DMS79 treated with DMSO at 0.1 percent for 48 hours (cell line): ENCODE measurements at places on chromosomes 16 and 17.

- peak; percentile 59 for DNase-seq
Observed at GRCh38 chr17:54919425-54919824, 18.8 kb downstream of the TOM1L1 start.

GRCh38 chr17:46060461-46060860 is 61.4 kb downstream of the STH start:
- no peak for DNase-seq

- DNase-seq = peak; percentile 54
Observed at GRCh38 chr17:57294629-57295501, 38.5 kb downstream of the MSI2 start.

DNA sequence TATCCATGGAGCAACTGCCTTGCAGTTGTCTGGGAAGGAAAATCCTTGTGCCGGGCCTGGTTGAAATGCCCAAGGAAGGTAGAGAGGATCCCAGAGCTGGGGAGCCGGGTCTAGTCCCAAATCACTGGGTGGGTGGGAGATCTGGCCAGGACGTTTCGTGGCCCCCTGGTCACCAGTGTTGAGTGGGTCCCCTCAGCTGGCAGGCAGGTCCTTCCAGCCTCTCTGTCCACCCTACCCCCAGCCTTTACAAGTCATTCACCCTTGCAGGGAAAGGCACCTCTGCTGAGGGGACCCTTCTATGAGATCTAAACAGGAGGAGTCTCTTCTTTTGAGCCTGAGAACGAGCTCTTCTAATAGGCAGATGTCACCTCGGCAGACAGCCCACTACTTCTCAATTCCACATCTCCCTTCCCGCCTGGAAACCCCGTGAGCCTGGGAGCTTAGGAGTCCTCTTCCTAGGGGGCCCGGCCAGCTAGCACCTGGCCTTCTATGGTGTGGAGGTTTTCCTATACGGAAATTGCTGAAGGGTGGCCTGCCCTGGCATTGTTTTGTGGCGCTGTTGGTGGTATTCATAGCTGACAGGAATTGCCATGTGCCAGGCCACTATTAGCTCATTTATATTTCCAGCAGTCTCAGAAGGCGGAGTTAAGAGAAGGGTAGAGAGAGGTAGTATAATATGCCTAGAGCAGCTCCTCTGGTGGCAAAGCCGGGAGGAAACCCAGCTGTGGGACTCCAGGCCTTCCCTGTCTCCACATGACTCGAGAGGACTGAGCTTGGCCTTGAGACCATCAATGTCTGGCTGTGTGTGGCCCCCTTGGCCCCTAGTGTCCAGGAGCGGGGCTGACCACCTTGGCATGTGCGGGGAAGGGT is 13.3 kb downstream of the MPRIP start:
- DNase-seq = no peak

DNA sequence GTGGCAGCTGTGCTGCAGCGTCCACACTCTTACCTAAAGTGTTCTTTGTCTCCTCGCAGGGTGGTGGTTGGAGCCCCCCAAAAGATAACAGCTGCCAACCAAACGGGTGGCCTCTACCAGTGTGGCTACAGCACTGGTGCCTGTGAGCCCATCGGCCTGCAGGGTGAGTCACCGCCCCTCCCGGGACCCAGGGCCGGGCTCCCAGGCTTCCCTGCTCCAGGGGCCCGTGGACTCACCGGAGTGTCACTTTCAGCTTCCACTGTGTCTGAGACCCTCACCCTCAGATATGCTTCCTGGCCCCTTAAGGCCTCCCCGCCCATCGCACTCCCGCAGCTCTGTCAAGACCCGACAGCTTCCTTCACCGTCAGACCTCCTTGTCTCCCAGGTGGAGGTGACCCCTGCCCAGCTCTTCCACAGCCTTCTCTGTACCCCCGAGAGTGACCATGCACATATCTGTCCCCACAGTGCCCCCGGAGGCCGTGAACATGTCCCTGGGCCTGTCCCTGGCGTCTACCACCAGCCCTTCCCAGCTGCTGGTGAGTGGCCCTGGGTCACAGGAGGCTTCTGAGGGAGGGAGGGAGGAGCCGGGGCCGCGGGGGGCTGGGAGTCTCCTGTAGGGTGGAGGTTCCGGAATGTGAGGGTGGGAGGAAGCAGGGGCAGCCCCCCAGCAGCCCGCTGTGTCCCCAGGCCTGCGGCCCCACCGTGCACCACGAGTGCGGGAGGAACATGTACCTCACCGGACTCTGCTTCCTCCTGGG is 1.8 kb downstream of the ITGAX start:
- no peak for DNase-seq

GRCh38 chr17:45668316-45668715 is 115.8 kb upstream of the CRHR1 start:
- DNase-seq = no peak

GRCh38 chr17:40960144-40960543 is 6.6 kb downstream of the KRT39 start:
- DNase-seq = no peak

DNA sequence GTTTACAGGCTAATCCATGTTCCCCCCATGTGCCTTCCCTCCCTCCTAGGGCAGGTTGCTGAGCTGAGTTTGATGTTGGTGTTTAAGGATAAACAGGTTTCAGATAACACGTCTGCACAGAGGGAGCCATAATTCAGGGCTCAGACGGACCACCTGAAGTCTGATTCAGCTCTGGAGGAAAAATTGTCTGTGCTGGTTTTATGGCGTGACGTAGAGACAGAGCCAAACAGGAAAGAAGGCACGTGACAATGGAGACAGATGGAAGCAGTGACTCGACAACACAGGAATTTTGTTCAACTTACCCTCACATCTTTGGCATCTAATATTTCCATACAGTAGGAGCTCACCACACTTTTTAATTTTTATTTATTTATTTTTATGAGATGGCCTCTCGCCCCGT is 10.7 kb upstream of the USP10 start:
- DNase-seq = no peak

DNA sequence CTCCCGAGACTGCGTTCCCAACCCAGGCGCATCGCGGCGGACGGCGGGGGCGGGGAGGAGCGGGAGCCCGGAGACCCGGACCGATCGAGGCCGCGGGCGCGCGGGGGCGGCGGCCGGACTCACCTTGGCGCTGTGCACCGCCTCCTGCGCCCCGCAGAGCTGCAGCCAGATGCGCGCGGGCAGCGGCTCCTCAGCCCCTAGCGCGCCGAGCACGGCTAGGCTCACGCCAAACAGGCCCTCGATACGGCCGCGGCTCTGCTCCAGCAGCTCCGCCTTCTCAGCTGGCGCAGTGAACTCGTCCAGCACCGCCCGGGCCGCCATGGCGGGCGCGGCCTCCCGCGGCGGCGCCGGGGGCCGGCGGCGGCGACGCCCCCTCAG is 339 bp downstream of the N4BP1 start:
- no peak for DNase-seq

GRCh38 chr17:45087504-45087975 is 26.4 kb downstream of the NMT1 start:
- DNase-seq = peak; percentile 44

DNA sequence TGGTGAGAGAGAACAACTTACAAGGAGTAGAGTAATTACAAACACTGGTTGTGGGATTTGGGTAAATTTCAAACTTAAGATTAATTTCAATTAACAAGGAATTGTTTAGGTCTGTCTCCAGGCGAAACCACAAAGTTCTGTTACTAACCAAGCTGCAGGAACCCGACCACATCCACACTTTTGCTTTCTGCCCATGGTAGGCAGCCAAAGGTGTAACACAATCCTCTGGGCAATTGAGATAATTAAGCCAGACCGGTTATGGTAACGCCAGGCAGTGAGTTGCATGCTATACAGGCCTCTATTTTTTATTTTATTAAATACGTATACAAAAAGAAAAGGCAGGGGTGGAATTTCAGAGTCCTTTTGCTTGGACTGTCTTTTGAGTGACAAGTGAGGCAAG is 12.0 kb downstream of the KCNJ2 start:
- DNase-seq = no peak

- no peak for DNase-seq
Observed at GRCh38 chr16:15518381-15519351, 84.3 kb downstream of the BMERB1 start.

DNA sequence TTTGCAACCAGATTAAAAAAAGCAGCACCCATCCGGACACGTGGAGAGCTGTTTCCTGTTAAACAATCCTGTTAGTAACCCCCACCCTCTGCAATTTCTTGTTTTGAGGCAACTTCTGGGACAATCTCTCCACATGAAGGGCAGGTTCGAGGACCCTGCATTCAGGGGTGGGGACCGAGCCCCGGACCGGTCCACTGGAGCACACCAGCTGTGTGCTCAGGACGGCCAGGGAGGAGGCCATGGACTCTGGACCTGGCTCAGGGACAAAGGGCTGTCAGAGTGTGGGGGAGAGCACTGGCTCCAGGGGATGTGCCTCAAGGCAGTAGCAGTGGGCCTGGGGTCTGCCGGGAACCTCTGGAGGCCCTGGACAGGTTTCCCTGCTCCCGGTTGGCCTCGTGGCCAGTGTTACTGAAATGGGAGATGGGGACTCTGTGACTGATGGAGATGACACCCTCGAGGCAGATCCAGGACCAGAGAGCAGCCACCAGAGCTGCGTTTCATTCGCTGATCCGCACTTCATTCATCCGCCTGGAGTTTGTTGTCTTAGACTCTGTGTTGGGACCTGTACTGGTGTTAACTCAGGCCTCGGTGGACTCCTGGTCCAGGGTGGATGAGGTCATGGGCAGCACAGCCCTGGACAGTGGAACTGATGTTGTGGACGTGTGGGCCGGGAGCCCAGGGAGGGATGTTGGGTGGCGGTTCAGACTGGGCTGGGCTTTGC is 2.9 kb upstream of the CPNE7 start:
- no peak for DNase-seq

DNA sequence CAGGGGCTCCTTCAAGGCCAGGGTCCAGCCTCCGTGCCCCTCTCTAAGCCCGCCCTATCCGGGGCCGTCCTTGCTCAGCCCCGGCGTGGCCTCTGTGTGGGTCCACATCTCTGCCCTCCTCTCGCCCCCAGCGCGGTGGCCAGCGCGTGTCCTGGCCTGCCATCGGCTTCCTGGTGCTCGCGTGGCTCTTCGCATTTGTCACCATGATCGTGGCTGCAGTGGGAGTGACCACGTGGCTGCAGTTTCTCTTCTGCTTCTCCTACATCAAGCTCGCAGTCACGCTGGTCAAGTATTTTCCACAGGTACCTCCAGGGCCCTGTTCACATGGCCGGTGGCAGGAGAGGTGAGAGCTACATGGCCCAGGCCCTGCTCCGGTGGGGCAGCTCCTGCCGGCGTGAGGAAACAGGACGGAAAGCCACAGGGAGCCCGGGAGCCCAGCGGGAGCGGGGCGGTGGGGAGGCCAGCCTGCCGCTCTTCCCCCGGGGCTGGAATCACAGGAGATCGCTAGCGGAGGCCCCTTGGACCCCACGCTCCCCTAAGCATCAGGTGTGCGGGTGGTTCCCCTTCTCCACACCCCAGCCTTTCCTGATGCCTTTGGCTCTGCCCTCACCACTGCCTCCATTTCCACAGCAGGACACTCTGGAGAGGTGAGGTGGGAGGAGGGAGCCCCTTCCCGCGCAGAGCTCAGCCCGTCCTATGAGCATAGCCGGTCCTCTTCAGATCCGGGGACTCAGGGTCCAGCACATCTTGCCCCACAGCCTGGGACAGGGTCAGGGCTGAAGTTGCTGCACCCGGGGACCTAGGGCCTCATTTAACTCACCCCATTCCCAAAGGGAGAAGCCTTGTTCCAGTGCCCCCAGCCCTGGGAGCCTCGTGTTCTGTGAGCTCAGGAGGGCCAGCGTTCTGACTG is 10.2 kb downstream of the TAX1BP3 start:
- DNase-seq = no peak

DNA sequence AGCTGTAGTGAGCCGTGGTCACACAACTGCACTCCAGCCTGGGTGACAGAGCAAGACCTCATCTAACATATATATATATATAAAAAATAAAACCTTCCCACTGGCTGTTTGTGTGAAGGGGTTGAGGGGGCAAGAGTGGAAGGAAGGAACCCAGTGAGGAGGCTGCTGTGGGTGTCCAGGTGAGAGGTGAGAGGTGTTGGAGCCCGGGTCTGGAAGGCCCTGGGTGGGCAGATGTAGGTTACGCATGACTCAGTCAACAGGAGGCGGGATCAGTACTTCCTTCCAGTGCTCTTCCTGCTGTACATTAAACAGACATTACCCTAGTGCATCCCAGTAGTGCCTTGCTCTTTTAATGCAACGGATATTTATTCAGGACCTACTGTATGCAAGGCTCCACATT is 47.0 kb upstream of the ZNF423 start:
- DNase-seq = no peak

DNA sequence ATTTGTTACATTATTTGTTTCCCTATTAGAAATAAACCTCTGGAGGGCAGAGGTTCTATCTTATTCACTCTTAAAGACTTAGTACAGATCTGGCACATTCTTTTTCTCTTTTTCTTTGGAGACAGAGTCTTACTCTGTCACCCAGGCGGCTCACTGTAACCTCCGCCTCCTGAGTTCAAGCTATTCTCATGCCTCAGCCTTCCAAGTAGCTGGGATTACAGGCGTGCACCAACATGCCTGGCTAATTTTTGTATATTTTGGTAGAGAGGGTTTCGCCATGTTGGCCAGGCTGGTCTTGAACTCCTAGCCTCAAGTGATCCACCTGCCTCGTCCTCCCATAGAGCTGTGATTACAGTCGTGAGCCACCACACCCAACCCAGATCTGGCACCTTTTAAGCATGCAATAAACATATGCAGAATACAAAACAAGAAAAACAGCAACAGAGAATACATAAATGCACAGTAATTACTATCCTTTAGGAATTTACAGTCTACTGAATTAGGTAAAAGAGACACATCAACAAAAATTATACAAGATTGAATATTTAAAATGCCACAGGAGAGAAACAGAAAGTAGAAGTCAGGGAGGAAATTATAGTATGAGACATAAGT is 52.1 kb downstream of the GPATCH8 start:
- no peak for DNase-seq

GRCh38 chr16:87533061-87533460 is 40.2 kb upstream of the ZCCHC14 start:
- DNase-seq = no peak

- DNase-seq = no peak
Observed at GRCh38 chr17:63480192-63480784, 3.4 kb downstream of the ACE start.

DNA sequence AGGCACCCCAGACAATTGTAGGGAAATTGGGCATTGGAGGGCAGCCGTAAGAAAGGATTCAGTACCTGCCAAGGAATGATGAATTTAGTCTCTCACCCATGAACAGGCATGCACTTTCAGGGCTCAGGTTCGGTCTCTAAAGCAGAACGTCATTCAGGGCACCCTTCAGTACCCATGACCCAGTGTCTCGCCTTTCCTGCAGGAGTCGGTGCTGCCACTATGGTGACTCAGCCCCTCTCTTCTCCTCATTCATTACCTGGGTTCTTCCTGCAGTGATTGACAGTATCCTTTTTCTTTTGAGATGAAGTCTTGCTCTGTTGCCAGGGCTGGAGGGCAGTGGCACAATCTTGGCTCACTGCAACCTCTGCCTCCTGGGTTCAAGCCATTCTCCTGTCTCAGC is 8.4 kb downstream of the SOST start:
- DNase-seq = no peak
